Left lung (tissue), 14 donors: ENCODE measurements at places on chromosomes 2 and 18. TPM values are rescaled to one million over a fixed set of nuclear protein-coding genes. Genes with fewer than 3 reads are reported as not detected.

The HSBP1L1 gene
- 38.5 TPM for total RNA-seq

The FBXO15 gene
- 2.4 TPM for total RNA-seq

The LOXHD1 gene
- total RNA-seq = 0.52 TPM

The THOC1 gene
- total RNA-seq = 23.7 TPM

DNA sequence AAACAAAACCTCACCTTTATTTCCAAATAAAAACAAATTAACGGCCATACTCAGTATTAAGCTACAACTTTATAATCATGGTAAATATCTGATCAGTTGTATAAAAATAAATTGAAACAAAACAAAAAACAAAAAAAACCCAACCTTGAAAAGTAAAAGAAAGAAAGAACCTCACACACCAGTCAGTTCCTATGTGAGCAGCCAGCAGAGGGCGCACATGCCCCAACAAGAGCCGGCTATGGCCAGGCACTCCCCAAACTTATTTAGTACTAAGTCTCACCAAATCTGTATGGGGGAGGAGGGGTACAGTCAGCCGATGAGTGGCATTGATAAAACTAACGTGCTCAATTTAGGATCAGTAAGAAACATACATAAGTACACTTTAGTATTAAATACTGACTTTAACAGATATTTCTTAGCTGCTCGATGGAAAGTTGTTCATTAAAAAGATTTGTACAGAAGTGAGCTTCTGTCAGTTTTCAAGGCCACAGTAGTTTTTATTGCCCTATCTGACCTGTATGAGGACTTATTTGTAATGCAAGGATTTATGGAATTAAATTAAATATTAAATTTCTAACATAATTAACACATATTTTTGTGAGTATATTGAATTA is 172.6 kb downstream of the TCF4 start:
- H3K27ac ChIP-seq = peak overlapping the region; percentile 8
- peaks cover 5% of the 10 kb centered on the region for H3K4me1 ChIP-seq
- H3K36me3 ChIP-seq = no peaks in the 10 kb centered on the region
- no peaks in the 10 kb centered on the region for H3K27me3 ChIP-seq
- peak; percentile 92 for DNase-seq
- H3K4me3 ChIP-seq = no peak overlapping the region

DNA sequence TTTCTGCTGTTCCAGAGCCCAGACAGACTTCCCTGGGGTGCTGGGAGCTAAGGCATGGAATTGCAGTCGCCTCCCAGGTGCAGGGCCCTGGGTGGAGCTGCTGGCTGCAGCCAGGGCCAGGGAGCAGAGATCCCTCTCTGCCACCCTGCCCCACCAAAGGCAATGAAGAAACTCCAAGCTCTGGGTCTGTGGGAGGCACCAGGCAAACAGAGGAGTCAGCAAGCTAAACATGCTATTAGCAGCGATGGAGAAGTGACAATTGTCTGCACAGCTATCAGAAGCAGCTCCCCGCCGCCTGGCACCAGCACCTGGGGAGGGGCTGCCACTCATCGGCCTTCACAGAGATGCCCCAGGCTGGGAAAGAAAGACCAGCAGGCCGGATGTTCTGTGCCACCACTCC is 28.0 kb upstream of the COX5B start:
- no peaks in the 10 kb centered on the region for H3K27me3 ChIP-seq
- H3K4me3 ChIP-seq = no peak overlapping the region
- no peaks in the 10 kb centered on the region for H3K36me3 ChIP-seq
- H3K4me1 ChIP-seq = no peaks in the 10 kb centered on the region

DNA sequence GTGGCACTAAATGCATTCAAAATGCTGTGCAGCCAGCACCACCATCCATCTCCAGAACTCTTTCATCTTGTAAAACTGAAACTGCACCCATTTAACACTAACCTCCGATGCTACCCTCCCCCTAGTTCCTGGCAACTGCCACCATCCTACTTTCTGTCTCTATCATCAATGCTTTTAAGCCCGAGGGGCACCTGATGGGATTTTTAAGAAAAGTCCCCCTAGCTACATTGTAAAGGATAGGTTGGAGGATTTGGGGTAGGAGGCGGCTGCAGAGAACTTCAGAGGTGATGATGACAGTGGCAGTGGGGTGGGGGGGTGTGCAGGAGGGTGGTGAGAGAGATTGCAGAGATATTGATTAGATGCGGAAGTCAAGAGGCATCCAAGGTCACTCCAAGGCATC is 10.8 kb upstream of the YWHAQ start:
- DNase-seq = no peak
- H3K27ac ChIP-seq = no peak overlapping the region
- peaks cover 17% of the 10 kb centered on the region for H3K4me1 ChIP-seq
- no peak overlapping the region for H3K4me3 ChIP-seq

GRCh38 chr2:226495466-226496272 is 304.0 kb downstream of the IRS1 start:
- H3K27me3 ChIP-seq = peaks cover 4% of the 10 kb centered on the region
- H3K4me1 ChIP-seq = no peaks in the 10 kb centered on the region
- H3K27ac ChIP-seq = no peak overlapping the region
- no peak for DNase-seq
- no peak overlapping the region for H3K4me3 ChIP-seq
- no peaks in the 10 kb centered on the region for H3K36me3 ChIP-seq

The ARL5A gene
- total RNA-seq = 58.0 TPM

DNA sequence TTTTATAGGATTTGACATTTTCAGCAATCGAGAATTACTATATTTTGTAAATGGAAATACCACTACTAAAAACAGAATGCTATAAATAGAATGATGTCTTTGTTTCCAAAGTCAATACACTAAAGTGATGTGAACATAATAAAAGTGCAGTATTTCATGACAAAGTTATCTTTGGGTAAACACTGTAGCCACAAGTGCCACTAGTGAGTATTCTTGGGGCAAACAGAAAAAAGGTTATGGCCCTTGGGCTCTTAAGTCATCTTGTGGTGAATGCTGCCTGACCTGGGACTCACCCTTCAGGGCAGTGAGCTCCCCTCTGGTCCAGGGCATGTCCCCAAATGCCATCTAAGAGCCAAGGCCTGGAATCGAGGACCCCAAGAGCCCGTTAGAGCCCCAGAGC is 99.2 kb upstream of the KYNU start:
- H3K4me3 ChIP-seq = no peak overlapping the region
- no peaks in the 10 kb centered on the region for H3K36me3 ChIP-seq
- H3K27ac ChIP-seq = no peak overlapping the region
- H3K4me1 ChIP-seq = no peaks in the 10 kb centered on the region
- H3K27me3 ChIP-seq = no peaks in the 10 kb centered on the region

GRCh38 chr2:37616677-37617005 is 54.8 kb downstream of the CDC42EP3 start:
- peaks cover 31% of the 10 kb centered on the region for H3K4me1 ChIP-seq
- DNase-seq = no peak
- no peak overlapping the region for H3K4me3 ChIP-seq
- no peaks in the 10 kb centered on the region for H3K36me3 ChIP-seq
- peak overlapping the region; percentile 64 for H3K27ac ChIP-seq
- no peaks in the 10 kb centered on the region for H3K27me3 ChIP-seq

DNA sequence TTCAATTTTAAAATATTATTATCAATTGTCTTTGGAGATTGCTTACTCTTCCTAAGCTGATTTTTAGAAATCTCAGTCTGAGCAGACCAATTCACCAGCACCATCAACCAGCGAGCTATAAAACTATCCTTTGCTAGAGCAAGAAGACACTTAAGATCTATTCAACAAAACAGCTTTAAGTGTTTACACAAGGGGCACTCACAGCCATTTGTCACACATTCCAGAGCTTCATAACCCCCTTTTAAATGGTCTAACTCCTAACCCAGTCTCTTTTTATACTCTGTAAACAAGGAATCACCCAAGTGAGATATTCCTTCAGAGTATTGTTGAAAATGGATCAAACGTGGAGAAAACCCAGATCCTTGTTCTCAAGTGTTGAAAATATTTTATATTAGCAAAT is 1294.1 kb upstream of the CHAC2 start:
- H3K27ac ChIP-seq = no peak overlapping the region
- H3K4me1 ChIP-seq = no peaks in the 10 kb centered on the region
- H3K36me3 ChIP-seq = no peaks in the 10 kb centered on the region
- no peaks in the 10 kb centered on the region for H3K27me3 ChIP-seq
- DNase-seq = no peak

DNA sequence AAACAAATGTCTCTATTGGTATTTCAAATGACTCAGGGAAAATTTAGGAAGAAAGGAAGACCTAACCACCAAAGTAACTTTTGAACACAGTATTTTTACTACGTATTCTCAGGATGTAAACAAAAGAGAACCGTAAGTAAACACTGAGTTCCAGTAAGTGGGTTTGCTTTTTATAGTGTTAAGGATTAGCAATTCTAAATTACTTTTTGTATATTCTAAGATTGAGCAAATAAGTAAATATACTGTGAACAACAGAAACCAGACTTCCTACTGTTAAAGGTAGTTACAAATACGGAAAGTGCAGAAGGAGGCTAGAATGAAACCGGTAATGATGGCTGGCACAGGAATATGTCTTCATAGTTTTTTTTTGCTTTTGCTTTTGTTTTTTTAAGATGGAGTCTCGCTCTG is 31.5 kb downstream of the SESTD1 start:
- H3K27ac ChIP-seq = peak overlapping the region; percentile 51
- no peaks in the 10 kb centered on the region for H3K4me1 ChIP-seq
- H3K4me3 ChIP-seq = no peak overlapping the region
- no peak for DNase-seq

- H3K36me3 ChIP-seq = peaks cover 4% of the 10 kb centered on the region
- H3K27me3 ChIP-seq = no peaks in the 10 kb centered on the region
- no peak overlapping the region for H3K4me3 ChIP-seq
- H3K4me1 ChIP-seq = peaks cover 6% of the 10 kb centered on the region
- no peak overlapping the region for H3K27ac ChIP-seq
Measured at GRCh38 chr18:26462355-26462754, 86.0 kb downstream of the KCTD1 start.

- H3K4me3 ChIP-seq = no peak overlapping the region
- peak overlapping the region; percentile 83 for H3K27ac ChIP-seq
- no peak for DNase-seq
- H3K27me3 ChIP-seq = peaks cover 21% of the 10 kb centered on the region
- no peaks in the 10 kb centered on the region for H3K4me1 ChIP-seq
Measured at GRCh38 chr18:77127769-77128671, 4.6 kb downstream of the MBP start.

DNA sequence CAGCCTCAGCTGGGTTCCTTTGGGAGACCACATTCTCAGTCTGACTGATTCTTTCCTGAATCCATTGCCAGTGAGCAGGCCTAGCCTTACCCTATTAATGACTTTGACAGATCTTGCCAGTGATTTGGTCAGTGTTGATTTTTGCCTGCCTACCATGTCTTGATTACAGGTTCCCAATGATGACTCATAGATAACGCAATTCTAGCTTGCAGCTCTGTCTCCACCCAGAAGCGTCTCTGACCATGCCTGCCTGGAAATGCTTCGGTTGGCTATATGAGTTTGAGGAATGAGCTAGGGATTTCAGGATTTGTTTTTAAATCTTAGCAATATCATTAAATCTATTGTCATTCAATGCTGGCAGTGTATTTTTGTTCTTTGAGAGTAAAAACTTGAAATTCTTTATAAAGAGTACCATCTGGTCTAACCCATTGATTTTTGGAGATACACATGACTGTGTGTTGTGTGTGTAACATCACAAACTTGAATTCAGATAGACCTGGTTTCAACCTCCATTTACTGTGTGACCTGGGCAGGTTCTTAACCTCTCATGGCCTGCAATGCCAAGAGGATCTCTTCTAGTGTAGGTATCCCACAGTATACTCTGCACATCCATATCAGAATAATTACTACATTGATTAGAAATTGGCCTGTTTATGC is 57.0 kb downstream of the CCDC150 start:
- no peaks in the 10 kb centered on the region for H3K27me3 ChIP-seq
- DNase-seq = no peak
- no peak overlapping the region for H3K4me3 ChIP-seq
- no peaks in the 10 kb centered on the region for H3K4me1 ChIP-seq
- H3K27ac ChIP-seq = no peak overlapping the region
- H3K36me3 ChIP-seq = no peaks in the 10 kb centered on the region

- no peak for DNase-seq
- no peak overlapping the region for H3K4me3 ChIP-seq
- H3K27ac ChIP-seq = no peak overlapping the region
- H3K27me3 ChIP-seq = no peaks in the 10 kb centered on the region
- no peaks in the 10 kb centered on the region for H3K4me1 ChIP-seq
Measured at GRCh38 chr18:48627216-48627615, 88.4 kb downstream of the CTIF start.

GRCh38 chr2:147829106-147829505 is 15.7 kb upstream of the ACVR2A start:
- H3K4me3 ChIP-seq = no peak overlapping the region
- H3K27me3 ChIP-seq = no peaks in the 10 kb centered on the region
- no peaks in the 10 kb centered on the region for H3K4me1 ChIP-seq
- H3K36me3 ChIP-seq = no peaks in the 10 kb centered on the region

DNA sequence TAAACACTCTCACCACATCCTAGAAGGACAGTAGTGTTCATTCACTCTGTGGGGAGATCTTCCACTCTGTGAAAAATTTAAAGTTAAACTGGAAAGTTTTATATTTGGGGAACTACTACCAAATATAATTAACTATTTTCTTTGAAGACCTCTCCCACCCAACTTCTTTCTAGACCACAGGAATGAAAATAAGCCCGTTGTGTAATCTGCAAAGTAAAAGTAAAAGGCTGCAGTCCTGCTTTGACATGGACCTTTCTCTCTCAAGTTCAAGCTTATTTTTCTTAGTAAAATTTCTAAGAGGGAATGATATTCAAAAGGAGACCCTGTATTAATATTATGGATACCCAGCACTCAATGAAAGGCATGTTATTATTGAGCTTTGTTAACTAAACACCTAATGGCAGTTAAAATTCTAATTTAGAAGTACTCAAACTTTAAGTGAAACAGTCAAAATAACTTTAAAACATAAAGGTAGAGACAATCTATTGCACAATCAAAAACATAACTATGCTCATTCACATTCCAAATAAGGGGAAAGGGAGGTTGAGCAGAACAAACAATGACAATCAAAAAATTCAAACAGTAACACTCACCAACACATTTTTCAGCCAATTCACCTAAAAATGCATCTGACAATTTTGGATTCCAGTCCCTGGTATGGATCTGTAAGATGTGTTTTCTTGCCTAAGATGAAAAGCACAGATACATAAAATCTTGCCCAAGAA is 98.5 kb downstream of the ATAD2B start:
- H3K4me3 ChIP-seq = no peak overlapping the region
- peaks cover 6% of the 10 kb centered on the region for H3K36me3 ChIP-seq
- peaks cover 5% of the 10 kb centered on the region for H3K4me1 ChIP-seq
- DNase-seq = no peak
- no peaks in the 10 kb centered on the region for H3K27me3 ChIP-seq

The RTP5 gene
- total RNA-seq = 0.10 TPM

- H3K4me1 ChIP-seq = no peaks in the 10 kb centered on the region
- no peak overlapping the region for H3K4me3 ChIP-seq
- H3K27me3 ChIP-seq = no peaks in the 10 kb centered on the region
- DNase-seq = no peak
Measured at GRCh38 chr2:215404348-215405012, 31.4 kb downstream of the FN1 start.

The NEUROD1 gene
- total RNA-seq = not detected

The SCYGR3 gene
- total RNA-seq = not detected

The CD226 gene
- 2.9 TPM for total RNA-seq
